Activated CD4-positive, alpha-beta T cell treated with anti-CD3 and anti-CD28 coated beads for 36 hours (primary cell): ENCODE measurements at places on chromosomes 4 and X. TPM values are rescaled to one million over a fixed set of nuclear protein-coding genes. Genes with fewer than 3 reads are reported as not detected.

DNA sequence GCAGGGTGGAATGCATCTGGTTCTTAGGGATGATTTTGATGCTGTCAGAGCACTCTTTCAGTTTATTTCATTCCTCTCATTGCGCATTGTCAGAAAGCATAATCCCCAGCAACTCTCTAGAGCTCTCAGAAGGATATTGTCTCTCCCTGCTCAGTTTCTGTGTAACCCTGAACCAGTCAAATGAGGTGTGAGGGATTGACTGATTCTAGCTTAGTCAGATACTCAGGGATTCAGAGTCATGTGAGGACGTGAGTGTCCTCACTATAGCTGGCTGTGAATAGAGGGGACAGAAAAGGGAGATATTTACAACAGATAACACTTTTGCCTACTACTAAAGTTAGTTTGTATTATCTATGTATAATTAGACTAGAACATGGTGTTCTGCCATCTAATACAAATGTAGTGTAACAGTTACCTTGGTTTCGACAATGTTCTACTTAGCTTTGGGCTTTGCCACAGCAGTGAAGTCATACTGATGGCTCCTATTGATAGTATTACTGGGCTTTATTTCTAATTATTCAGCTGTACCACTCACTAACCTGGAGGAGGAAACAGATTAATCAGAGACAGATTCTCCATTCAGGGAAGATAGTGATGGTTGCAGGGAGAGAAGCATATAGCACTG is 19.5 kb downstream of the AP1AR start:
- DNase-seq, result no peak

The USP17L15 gene
- total RNA-seq, result not detected

The PLS3 gene
- 3.1 TPM for total RNA-seq

DNA sequence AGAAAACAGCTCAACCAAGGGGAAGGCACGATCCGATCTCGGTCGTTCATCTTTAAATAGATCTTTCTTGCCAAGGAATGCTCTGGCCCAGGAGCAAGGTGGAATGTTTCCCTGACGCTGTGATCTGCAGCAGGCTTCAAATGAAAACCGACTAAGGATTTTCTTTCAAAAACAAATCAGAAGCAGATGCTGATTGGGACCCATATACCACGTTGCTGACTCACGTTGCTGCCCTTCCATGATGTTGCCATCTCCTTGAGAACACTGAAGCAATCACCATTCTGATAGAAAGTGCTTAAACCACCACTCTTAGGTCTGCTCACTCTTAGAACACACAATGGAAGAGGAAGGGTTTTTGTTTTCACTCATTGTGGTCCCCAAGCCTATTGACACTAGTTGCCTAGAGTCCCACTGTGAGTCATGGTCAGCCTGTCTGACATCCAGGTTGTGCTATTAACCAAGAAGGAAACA is 26.1 kb downstream of the LAMTOR3 start:
- peak; percentile 49 for DNase-seq

GRCh38 chr4:185020293-185020808 is 2.1 kb downstream of the HELT start:
- peak; percentile 31 for DNase-seq

The SAGE1 gene
- total RNA-seq, result not detected

GRCh38 chr4:110164251-110164650 is 34.2 kb downstream of the ELOVL6 start:
- peak; percentile 8 for DNase-seq

DNA sequence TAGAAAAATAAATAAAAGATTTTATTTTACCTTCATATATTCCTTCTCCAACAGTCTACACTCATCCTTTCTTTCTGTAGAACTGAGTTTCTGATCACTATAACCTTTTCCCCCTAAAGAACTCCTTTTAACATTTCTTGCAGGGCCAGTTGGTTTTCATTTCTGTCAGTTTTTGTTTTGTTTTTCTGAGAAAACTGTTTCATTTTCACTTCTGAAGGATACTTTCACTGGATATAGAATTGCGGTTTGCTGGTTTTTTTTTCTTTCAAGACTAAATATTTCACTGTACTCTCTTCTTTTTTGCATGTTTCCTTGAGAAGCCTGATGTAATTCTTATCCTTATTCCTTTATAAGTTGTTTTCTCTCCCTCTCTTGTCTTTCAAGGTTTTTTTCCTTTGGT is 90.4 kb upstream of the EOLA2 start:
- DNase-seq, result no peak

The FAM156B gene
- 13.1 TPM for total RNA-seq
